AG08396 (cell line): ENCODE measurements at places on chromosomes 13 and 19.
A peak's percentile ranks its signal among the peaks of the same experiment; 100 is the strongest.

GRCh38 chr13:103931885-103932284, 865.7 kb upstream of the SLC10A2 start:
- no peak for DNase-seq

DNA sequence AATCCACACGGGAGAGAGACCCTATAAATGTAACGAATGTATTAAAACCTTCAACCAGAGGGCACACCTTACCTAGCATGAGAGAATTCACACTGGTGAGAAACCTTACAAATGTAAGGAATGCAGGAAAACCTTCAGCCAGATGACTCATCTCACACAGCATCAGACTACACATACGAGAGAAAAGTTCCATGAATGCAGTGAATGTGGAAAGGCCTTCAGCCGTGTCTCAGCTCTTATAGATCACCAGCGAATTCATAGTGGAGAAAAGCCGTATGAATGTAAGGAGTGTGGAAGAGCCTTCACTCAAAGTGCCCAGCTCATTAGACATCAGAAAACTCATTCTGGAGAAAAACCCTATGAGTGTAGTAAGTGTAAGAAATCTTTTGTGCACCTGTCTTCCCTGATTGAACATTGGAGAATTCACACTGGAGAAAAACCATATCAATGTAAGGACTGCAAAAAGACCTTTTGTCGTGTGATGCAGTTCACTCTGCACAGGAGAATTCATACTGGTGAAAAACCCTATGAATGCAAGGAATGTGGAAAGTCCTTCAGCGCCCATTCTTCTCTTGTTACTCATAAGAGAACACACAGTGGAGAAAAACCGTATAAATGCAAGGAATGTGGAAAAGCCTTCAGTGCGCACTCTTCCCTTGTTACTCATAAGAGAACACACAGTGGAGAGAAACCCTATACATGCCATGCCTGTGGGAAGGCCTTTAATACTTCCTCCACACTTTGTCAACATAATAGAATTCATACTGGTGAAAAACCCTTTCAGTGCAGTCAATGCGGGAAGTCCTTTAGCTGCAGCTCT, 16.0 kb downstream of the ZNF582 start:
- no peak for DNase-seq

- DNase-seq, result peak; percentile 84
Observed at GRCh38 chr19:872266-872951, 12.9 kb downstream of the CFD start.

DNA sequence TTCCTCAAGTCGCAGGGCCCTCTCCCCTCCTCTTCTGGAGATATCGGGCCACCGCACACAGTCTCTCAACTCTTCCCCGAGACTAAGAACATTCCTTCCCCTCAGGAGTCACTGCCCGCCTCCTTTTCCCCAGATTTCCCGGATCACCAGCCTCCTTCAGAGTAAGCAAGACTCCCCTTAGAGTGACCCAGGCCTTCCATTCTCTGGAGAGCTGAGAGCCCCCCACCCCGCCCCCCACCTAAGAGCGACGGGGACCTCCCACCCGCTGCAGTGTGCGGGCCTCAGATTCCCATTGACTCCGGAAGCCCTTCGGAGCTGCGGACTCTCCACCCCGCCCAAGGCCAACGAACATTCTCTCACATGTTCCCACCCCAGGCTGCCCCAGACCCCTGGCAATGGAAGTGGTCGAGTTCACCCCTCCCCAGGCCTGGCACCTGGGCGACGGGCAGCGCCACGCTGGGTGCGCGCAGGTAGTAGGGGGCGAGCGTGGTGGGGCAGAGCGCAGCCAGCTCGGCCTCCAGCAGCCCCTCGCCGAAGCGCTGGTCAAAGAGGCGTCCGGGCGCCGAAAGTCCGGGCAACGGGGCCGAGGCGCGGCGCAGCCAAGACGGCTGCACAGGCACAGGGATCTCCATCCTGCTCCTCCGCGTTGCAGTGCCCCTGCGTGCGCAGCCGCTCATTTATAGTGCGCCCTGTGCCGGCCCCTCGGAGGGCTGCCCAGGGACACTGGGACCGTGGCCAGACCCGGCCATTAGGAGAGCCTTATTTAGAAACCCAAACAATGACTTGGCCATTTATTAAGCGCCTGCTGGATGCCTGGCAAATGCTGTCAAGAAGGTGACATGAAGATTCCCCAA, at the start of gene HSPB6:
HSPB6 (minus strand) TSS at position 653 of the 854 bp plus-strand sequence; CDS start at position 632, 21 bp downstream.
- peak; percentile 62 for DNase-seq

- peak; percentile 49 for DNase-seq
Observed at GRCh38 chr19:50510121-50510670, 795 bp downstream of the JOSD2 start.

DNA sequence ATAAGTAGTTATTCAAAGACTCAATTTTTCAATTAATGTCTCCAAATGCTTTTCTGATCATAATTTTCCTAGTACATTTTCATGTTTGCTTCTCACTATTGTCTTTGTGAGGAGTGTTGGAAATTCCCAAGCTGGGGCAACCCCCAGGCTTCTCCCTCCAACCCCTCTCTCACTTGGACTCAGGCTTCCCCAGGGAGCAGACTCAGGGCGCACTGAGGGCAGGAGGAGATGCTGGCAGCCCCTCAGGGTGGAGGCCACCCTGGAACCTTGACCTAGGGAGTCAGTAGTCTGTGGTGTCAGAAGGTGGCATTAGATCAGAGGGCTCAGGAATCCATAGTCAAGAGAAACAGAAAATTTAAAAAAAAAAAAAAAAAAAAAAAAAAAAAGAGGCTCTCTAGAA, 86.5 kb upstream of the IRS2 start:
- no peak for DNase-seq

GRCh38 chr13:111396457-111396856, 76.0 kb downstream of the TEX29 start:
- no peak for DNase-seq

DNA sequence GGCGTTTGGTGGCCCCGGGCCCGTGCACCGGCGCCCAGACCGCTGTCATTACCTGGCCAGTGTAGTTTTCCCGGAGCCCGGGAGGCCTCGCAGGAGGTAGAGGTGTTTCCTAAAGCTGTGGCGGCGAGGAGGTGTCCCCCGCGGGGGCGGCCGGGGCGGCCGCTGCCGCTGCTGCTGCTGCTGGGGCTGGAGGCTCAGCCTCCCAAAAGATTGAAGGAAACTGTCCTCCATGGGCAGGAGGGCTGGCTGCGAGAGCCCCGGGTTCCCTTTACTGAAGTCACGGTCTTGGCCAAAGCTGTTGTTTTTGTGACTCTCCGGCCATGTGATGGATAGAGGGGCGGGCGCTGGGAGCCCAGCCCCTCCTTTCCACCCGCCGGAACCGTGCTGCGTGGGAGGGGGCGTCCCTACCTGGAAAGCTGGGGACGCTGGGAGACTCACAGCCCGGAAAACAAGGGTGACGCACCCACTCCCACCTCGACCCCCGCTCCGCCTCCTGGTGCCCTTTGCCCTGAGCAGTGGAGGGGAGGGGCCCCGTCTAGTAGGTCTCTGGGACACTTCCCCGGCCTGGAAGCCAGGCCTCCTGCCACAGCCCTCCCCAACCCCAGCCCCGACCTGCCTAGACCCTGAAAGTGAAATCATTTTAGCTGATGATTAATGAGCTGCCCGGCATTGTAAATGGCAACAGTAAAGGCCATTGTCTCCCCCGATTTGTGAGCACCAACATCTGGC, at the start of gene N4BP2L1:
N4BP2L1 (minus strand) TSS at position 279 of the 729 bp plus-strand sequence; CDS start at position 231, 48 bp downstream.
- peak; percentile 69 for DNase-seq

DNA sequence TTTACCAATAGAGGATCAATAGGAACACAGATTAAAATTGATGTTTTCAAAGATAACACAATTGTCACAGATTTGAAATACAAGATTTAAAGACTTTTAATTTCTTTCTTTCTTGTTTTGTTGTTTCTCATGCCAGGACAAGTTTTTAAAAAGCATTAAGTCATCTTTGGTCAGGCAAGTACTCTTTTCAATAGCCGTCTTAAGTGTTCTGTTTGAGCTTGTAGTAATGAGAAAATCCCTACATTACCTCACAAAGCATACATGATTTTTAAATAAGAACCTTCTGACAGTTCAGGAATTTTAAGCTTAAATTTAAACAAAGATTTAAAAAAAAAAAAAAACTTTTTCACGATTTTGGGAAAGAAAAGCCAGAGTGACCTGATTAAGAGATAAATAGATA, 216.3 kb upstream of the PRR20A start:
- no peak for DNase-seq

- no peak for DNase-seq
Observed at GRCh38 chr13:41707194-41707821, 250.0 kb downstream of the RGCC start.

- DNase-seq, result peak; percentile 68
Observed at GRCh38 chr19:38173291-38174041, 50.6 kb downstream of the DPF1 start.

GRCh38 chr19:51294211-51294976, 17.1 kb upstream of the IGLON5 start:
- no peak for DNase-seq

DNA sequence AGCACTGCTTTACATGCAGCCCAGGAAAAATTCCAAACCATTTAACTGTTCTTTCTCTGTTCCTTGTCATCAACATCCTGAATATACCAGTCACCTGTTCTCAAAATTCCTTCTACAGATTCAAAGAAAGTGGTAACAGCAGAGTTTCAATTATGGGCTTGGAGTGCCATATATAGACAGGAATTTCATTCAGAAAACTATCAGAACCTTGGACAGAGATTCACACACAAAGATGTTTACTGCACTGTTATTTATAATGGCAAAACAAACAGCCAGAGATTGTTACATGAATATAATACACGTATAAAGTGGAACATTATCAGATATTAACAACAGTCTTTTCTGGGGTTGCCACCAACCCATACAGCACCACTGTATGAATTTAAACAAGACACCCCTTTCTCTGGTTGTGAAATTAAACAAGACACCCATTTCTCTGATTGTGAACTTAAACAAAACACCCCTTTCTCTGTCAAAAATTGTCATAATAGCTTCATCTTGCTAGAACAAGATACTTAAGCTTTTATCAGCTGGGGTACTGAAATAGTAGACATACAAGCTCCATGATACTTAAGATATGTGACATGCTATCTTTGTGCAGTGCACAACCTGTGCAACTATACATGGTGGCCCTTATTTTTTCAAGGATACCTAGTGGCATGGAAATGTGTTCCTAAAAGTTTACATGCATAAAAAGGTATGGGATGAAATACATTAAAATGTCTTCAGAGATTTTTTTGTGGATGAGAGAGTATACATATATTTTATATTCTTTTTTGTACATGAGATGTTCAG, 12.6 kb downstream of the CACNA1A start:
- no peak for DNase-seq

DNA sequence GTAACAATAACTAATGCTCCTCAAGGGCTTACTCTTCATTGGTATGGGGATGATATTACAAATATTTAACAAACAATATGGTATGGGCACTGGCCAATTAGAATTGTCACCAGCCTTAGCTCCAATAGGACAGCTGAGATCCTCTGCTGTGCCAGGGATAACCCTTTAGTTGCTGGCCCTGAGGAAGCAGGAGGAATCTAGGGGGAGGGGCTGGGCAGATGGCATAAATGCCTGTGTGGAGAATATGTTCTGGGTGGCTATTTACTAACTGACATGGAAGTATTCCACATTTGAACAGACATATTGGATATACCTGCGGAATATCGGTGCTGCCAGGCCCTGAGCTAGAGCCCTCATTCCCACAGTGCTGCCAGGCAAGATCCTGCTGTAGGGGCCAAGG, 16.6 kb upstream of the LRCH1 start:
- no peak for DNase-seq

DNA sequence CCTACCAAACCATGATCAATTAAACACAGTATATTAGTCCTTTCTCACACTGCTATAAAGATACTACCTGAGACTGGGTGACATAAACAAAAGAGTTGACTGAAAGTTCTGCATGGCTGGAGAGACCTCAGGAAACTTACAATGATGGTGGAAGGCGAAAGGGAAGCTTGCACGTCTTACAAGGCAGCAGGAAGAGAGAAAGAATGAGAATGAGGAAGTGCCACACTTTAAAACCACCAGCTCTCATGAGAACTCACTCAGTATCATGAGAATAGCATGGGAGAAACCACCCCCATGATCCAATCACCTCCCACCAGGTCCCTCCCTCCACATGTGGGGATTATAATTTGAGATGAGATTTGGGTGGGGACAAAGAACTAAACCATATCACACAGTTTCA, 324.9 kb upstream of the ZNF507 start:
- DNase-seq, result no peak

DNA sequence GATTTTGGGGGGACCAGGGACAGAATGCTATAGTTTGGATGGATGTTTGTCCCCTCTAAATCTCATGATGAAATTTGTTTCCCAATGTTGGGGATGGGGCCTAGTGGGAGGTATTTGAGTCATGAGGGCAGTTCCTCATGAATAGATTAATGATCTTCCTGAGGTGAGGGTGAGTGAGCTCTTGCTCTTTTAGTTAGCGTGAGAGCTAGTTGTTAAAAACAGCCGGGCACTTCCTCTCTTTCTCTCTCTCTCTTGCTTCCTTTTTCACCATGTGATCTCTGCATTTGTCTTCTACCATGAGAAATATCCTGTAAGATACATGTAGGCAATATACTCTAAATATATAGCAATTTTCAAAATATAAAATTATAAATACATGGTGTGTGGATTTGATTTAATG, 290.8 kb upstream of the PCDH9 start:
- DNase-seq, result no peak

- no peak for DNase-seq
Observed at GRCh38 chr19:33701565-33701964, 79.8 kb downstream of the CHST8 start.

GRCh38 chr19:35882114-35882832, 13.9 kb downstream of the APLP1 start:
- peak; percentile 80 for DNase-seq

DNA sequence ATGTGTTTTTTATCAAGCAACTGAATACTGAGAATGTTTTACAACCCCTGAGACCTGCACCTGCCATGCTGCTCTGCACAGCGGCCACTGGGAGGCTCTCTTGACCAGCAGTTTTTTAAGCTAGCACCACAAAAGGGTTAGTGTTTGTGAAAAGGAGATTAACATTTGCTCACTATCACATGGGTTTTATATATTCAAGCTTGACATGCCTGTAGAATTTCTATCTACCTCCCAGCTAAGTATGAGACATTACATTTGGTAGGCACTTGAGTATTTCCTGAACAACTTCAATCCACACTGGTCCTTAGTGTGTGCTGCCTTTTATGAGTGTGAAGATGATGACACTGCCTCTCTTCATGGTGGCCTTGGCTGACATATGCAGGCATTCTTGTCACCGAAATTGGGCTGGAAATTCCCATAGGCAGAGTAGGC, 1238.9 kb downstream of the UQCRFS1 start:
- DNase-seq, result no peak
